AG08395 (cell line): ENCODE measurements at places on chromosomes 7 and 10.

- DNase-seq: no peak
Observed at GRCh38 chr7:40597517-40597916, 462.7 kb downstream of the SUGCT start.

GRCh38 chr10:112613620-112614019 is 166.6 kb downstream of the VTI1A start:
- DNase-seq: no peak

- DNase-seq: no peak
Observed at GRCh38 chr10:117327262-117327661, 48.0 kb downstream of the PDZD8 start.

DNA sequence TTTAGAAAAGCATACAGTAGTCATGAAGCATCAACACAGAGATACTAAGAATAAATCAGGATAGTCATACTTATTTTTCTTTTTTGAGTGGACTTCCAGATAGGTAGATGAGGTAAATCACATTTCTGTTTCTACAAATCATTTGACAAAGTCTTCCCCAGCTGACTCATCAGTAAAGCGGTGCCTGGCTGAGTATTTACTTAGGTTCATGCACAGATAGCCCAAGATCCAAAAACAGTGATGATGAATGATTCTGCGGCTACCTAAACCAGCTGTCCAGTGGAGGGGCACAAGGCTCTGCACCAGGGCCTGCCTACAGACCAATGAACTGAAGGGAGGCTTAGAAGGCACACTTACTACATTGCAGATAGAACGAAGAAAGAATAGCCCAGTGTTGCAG is 113.1 kb downstream of the PARP12 start:
- DNase-seq: no peak

DNA sequence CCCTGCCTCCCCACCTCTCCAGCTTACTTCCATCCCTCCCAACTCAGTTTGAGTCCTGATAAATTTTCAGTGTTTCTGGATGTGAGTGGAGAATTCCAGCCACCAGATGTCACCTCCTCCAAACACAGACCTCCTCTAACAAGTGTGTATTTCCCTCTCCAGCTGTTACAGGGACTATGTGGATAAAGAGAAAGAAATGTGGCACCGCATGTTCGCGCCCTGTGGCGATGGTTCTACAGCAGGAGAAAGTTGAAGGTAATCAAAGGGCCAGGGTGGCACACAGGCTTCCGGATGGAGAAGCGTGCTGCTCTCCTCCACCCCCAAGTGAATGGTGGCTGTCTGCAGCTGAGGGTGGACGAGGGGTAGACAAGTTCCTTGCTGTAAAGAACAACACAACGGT is 14.7 kb downstream of the FKBP6 start:
- DNase-seq: peak; percentile 87

DNA sequence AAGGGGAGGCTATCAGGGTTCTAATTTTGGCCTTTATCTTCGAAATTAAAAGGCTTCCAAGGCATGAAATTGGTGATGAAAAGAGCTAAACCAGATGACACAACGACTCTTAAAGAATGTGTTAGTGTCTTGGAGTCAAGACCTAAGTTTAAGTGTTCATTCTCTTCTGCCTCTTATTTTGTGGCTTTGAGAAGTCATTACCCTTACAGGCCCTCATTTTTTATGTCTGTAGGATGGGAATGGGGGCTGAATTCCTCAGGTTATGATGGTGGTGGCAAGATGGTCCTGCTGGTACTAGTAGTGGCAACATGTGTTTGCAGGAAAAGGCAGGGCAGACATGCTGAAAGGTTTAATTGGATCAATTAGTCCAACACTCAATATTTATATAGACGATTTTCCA is 15.4 kb downstream of the TAS2R60 start:
- no peak for DNase-seq

DNA sequence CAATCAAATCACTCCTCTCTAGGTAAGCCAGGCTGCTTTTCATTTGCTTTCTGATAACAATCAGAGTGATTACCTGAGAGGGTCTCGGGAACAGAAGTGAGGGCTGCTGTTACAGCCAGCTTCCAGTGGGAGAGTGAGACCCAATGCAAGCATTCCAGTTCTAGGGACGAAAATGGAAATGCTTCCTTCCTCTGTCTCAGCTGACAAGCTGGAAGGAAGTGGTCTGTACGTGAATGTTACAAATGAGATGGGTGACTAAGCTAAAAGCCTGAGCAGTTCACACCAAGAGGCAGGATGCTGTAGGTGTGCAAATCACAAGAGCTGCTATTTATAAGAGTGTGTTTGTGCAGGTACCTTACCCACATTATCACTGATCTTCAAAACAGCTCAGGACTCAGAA is 772.4 kb downstream of the GRID1 start:
- DNase-seq: no peak
